ENCODE measurements at places on chromosomes 2 and 18.

- DNase-seq = no peak
Measured at GRCh38 chr2:226991663-226992062, 155.8 kb downstream of the RHBDD1 start.

- DNase-seq = no peak
Measured at GRCh38 chr2:19505-19904, 26.8 kb downstream of the FAM110C start.

GRCh38 chr2:240791221-240791800 lies 28.7 kb downstream of the KIF1A start:
- DNase-seq = no peak

DNA sequence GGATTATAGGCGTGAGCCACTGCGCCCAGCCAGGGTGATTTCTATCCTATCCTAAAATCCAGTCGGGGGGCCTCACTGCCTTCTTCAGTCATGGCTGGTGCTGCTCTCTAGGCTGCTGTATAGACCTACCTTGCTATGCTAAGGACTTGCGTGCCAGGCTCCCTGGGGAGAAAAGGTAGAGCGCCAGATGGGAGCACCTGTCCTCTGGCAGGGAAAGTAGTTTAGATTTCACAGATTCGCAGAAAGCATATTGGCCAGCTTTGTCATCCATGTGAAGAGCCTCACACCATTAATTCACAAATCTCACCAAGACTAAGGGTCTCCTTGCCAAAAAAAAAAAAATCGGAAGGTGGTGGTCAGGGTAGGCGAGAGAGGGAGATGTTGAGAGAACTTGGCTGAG lies 217.6 kb downstream of the ATAD2B start:
- DNase-seq = peak; percentile 98

- DNase-seq = no peak
Measured at GRCh38 chr2:174053355-174054151, 88.4 kb upstream of the SP3 start.

- peak; percentile 42 for DNase-seq
Measured at GRCh38 chr2:40208463-40208862, 243.4 kb downstream of the SLC8A1 start.

GRCh38 chr18:79425569-79425886 lies 29.8 kb downstream of the NFATC1 start:
- DNase-seq = no peak

DNA sequence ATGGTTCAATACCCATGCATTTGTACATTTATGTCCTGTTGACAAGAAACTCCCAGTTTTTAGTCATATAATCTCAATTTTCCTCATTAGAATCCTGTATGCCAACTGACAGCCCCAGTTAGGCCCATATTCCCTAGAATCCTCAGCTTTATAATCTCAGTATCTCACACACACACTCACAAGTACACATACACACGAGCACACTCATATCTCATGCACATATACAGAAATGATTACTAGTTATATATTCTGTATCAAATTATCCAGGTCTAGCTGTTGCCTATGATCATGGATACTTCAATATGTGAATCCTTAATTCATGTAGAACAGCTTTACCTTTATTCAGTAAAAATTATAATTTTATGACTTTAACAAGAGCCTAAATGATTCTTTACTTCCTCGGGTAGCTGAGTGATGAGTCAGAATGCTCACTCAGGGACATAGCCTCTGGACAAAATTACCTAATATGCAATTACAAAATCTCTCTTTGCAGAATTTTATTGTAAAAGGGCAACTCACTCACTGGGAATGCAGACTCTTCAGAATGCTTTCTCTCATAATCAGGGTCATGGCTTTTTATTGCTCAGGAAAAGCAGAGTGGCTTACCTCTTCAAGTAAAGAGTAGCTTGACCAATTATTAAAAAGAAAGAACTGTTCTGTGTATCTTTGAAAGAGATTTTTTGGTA lies 193.6 kb upstream of the PIK3C3 start:
- DNase-seq = no peak

- no peak for DNase-seq
Measured at GRCh38 chr2:189830510-189830909, 46.3 kb downstream of the PMS1 start.

- peak; percentile 44 for DNase-seq
Measured at GRCh38 chr2:181904022-181904632, 12.6 kb downstream of the ITPRID2 start.

GRCh38 chr2:148561389-148561788 lies 83.2 kb upstream of the EPC2 start:
- no peak for DNase-seq

- peak; percentile 64 for DNase-seq
Measured at GRCh38 chr2:113225263-113226259, 51.8 kb downstream of the PSD4 start.

DNA sequence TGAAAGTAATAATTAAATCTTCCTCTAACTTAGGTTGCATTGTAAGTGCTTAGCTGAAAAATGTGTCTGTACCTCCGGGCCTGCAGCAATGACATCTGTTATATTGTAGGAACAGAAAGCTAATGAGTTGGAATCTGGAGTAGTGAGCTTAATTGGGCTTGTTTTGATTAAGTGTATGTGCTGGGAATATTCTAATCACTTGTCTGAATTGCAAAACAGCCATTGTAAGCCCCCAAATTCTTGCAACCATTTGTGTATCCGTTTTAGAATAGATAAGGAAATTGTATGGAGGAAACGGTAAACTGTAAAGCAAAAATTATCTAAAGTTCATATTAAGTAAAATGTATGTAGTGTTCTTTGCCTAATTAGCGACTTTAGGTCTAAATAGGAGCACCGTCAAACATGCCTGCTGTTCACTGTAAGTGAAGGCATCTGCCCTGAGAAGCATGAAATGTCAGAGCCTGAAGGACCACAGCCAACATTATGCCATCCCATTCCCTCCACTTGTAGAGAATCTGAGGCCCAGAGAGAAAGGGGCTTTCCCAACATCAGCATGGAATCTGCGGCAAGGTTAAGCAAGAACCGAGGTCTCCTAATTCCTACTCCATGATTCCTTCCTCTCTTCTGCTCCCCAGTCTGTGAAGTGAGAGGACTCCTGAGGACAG lies 466.4 kb downstream of the TDRD15 start:
- DNase-seq = peak; percentile 63

DNA sequence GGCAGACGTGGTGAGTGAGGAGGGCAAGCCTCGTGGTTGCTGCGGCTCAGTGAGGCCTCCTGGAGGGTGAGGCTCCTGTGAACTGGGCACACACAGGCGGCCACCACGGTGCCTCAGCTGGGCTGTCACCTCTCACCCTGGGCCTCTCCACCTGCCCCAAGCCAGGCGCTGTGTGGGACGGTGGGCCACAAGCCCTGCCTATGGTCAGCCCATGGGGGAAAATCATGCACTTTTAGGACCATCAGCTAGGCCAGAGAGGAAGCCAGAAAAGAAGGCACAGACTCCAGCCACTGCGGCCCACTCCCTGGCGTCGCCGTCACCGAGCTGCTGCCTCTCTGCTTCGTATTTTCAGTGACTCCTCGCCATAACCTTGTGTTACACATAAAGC lies 28.5 kb upstream of the HS6ST1 start:
- DNase-seq = no peak

DNA sequence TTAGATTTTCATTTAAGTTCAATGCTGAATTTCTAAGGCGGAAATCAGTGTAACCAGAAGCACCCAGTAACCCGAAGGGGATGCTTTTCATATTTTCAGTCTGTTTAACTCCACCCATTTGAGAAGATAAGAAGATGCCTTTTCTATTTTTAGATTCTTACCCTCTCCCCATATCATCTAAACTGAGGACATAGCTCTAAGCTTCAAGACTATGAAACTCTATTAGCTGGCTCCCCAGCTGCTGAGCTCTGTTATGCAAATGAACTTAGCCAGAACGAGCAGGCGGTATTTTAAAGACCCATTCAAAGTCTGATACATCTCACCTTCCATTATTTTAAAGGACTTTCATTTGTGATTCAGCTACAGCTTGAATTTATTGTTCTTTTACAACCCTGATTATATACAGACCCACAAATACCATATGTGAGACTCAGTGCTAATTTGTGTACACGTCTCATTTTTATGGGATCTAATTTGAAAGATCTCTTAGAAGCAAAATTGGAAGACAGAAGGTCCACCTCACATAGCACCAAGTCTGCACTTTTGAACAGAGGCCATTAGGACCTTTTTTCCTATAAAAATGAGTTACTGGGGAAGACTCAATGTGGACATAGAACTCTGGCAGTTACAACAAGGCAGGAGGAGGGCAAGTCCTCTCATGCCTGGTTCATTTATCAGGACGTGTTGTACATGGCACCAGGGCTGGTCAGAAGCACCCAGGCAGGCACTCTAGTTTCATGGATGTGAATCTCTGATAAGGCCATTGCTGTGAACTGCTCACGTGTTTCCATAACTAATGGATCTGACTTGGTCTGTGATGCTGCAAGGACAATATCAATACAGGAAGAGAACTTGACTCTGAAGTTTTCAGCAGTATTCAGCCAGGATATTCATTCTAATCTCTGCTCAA lies 16.3 kb downstream of the CDC42EP3 start:
- DNase-seq = no peak

GRCh38 chr2:129050101-129050500 lies 731.4 kb upstream of the HS6ST1 start:
- DNase-seq = no peak

- DNase-seq = no peak
Measured at GRCh38 chr18:32899819-32900218, 127.0 kb upstream of the KLHL14 start.

GRCh38 chr2:230144355-230144754 lies 75.4 kb downstream of the SP110 start:
- DNase-seq = no peak

- DNase-seq = no peak
Measured at GRCh38 chr18:45670281-45670962, 53.6 kb upstream of the SLC14A1 start.

- no peak for DNase-seq
Measured at GRCh38 chr2:68471385-68471784, 4.0 kb downstream of the APLF start.

All from NCI-H2171 treated with DMSO at 0.1 percent for 48 hours (cell line).